H9 (cell line): ENCODE measurements at places on chromosomes 6 and 20. TPM values are rescaled to one million over a fixed set of nuclear protein-coding genes. Genes with fewer than 3 reads are reported as not detected.

GRCh38 chr6:54057058-54057457, 54.2 kb upstream of the MLIP start:
- DNase-seq, result no peak

DNA sequence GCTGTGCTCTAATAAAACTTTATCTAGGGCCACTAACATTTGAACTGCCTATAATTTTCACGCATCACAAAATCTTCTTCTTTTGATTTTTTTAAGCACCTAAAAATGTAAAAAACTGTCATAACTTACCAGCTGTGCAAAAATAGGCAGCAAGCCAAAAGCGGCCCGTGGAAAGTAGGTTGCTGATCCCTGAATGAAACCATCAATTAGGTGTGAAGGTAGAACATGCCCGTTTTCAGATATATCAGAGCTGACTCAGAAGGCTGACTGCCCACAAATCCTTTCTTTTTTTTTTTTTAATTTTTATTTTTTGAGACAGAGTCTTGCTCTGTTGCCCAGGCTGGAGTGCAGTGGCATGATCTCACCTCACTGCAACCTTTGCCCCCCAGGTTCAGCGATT, 4.9 kb upstream of the IPCEF1 start:
- no peak for DNase-seq

DNA sequence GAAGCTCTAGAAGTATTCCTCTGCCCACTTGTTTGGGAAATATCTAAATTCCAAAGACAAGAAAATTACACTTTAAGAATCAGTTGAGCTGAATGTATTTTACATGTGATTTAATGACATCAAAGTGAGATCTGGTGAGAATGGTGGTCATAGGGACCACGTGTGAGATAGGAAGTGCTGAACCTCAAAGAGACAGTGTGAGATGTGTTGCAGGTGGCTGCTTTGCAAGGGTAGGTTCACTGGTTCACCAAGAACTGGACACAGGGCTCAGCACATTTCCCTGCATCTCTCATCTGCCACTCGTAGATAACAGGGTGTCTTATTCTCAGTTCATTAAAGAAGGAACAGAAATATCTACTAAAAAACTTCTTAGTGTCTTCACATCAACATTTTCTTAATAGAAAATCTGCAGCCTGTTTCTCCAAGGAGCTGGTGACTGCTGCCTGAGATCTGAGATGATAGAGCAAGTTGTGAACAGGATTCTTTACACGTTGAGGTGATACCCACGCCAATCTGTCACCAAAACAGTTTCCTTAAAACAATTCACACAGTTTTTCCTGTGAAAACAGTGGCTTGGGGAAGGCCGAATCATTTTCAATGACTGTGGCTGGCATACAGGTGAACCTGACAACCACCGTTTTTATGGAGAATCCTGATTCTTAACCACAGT, 7.2 kb downstream of the CCR6 start:
- no peak for DNase-seq

- DNase-seq, result peak; percentile 30
Measured at GRCh38 chr6:35319346-35320030, 21.9 kb downstream of the DEF6 start.

The PTK6 gene
- 0.44 and 0.46 TPM in 2 replicates for total RNA-seq

The IL17A gene
- total RNA-seq, result not detected in 2 replicates

The TAPBP gene
- 28.2 and 29.5 TPM in 2 replicates for total RNA-seq

GRCh38 chr6:169864148-169865020, 113.0 kb downstream of the ERMARD start:
- no peak for DNase-seq

The RBBP8NL gene
- total RNA-seq, result 0.20 and 0.28 TPM in 2 replicates

DNA sequence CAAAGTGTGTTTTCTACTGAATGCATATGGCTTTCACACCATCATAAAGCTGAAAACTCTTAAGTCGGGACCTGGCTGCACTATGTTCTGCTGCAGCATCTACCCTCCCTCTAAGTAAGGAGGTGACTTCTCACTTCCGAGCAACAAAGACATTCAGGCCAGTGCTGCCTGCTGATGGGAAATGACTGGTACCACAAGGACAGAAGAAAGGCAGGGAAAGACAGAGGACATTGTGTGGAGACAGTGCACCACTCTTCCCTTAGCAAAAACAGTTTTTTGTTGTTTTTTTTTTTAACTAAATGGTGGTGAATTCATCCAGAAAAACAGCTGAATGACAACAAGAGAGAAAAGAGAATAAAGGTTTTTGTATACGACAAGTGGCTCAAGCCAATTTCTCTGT, 81.5 kb downstream of the MAP7 start:
- no peak for DNase-seq

GRCh38 chr6:154358019-154358545, 1.5 kb upstream of the IPCEF1 start:
- DNase-seq, result no peak

- DNase-seq, result no peak
Measured at GRCh38 chr20:37649017-37649416, 44.8 kb upstream of the CTNNBL1 start.

DNA sequence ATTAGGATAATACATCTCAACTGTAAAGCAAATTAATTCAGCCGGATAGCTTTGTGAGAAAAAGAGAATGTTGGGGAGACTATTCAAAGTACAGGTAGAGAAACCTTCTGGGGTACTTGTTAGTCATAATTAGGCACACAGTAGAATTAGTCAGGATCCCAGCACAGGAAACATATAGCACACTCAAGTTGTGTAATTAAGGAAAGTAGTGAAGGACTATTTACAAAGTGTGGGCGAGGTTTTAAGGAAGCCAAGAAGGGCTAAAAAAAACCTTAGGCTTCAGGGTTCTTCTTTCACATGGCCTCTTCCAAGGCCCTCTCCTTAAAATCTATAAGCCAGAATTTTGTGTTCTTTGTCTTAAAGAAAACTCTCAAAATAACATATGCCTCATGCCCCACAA, 126.7 kb downstream of the RTN4IP1 start:
- DNase-seq, result no peak

DNA sequence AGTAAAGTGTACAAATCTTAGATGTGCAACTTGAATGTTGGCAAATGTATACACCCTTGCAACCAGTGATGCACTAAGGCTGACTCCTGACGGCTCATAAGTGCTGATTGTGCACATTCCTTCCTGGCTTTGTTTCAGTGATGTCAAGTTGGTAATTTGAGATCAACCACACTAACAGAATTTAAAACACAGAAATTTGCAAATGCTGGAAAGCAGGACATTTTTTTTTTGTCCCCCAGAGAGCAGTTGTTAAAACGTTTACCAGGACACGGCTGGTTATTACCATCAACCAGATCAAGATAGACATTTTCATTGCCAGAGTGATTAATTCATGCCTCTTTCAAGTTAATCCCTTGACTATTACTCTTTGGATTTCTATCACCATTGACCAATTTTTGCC, 735.6 kb downstream of the RFPL4B start:
- DNase-seq, result no peak

- no peak for DNase-seq
Measured at GRCh38 chr6:170345662-170346061, 39.1 kb downstream of the FAM120B start.

The RPS6KA2 gene
- 10.4 and 12.3 TPM in 2 replicates for total RNA-seq

DNA sequence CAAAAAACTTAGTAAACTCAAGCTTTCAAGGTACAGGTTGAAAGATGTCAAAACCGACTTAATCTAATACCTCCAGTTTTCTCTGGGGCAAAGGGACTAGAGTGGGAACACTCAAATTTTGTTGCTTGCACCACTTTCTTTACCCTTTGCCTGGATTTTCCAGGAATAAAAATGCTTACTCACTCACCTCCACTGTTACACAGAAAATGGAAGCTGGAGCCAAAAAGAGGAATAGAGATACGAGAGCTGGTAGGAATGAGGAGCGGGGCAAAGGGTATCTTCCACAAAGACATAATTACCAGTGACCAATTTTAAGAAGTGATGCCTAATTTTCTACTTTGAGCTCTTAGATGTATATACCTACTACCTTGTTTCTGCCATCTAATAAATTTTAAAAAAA, 79.5 kb upstream of the TULP1 start:
- no peak for DNase-seq

- DNase-seq, result no peak
Measured at GRCh38 chr6:63321821-63322220, 2.0 kb upstream of the LGSN start.

DNA sequence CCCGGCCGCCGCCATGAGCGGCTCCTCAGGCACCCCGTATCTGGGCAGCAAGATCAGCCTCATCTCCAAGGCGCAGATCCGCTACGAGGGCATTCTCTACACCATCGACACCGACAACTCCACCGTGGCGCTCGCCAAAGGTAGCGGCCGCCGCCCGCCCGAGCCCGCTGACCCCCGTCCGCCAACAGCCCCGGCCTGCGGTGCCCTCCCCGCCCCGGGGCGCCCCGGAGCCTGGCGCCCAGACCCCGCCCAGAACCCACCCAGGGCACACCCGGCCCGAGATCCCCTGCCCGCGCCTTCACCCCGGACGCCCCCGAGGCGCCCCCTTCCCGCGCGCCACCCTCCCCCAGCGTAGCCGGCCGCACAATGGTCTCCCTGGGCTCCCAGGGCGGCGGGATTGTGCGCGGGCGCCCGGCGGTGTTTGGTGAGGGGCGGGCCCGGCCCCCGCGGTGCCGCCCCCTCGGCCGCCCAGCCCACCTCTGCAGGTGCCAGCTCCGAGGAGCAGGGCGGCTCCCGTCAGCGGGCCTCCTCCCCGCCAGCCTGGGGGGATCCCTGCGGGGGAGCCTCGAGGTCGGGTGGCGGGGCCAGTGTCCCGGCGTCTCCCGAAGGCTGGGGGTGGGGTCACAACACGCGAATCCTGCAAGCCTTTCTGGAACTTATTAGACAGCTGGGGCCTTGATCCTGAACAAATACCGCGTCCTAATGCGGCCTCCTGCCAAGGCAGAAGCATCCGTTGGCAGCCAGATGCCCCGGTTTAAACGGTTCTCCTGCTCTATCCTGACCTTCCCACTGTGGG, 577 bp downstream of the LSM14B start:
- DNase-seq, result no peak

DNA sequence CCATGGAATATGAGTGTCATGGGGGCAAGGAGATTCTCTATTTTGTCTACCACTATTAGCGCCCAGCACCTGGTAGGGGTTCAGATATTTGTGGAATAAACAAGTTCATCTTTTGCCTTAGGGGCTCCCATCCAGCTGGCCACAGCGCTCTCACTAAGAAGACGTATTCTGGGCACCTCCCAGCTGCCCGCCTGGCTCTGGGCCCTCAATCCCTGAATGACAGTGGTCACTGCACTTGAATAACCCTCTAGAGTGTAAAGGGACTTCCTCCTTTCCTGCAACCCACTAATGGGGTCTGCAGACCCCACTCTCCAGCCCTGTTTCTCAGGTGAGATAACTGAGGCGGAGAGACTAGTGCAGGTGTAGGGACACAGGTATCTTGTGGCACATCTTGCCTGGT, 36.2 kb downstream of the SNX5 start:
- no peak for DNase-seq

DNA sequence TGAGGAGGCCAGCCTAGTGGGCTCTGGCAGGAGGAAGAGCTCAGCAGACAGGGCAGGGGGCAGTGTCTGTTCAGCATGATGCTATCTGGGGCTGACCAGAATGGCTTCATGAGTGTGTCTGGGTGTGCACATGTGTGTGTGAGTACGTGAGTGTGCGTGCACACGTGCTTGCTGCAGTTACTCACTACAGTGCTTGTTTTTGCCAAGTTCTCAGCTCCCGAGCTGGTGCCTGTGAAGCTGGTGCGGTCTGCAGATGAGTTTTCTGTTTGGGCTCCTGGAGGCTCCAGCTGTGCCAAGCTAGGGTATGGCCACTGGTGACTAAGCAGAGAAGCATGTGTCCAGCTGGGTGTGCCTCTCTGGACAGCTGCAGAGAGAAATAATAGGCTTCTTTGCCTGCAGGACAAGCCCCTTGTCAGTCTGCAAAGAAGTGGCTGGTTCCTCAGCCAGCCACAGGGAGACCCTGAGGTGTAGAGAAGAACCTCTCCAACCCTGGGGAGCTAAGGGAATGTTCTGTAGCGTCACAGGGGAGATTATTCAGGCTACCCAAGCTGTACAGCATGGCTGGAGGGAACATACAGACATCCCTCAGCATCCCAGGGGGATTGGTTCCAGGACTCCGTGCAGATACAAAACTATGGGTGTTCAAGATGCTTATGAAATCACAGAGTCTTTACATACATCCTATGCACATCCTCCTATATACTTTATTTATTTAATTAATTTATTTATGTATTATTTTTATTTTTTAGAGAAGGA, 40.2 kb upstream of the FAM50B start:
- no peak for DNase-seq
